Kidney (tissue), 22 donors: ENCODE measurements at places on chromosomes 2 and 18. TPM values are rescaled to one million over a fixed set of nuclear protein-coding genes. Genes with fewer than 3 reads are reported as not detected.

DNA sequence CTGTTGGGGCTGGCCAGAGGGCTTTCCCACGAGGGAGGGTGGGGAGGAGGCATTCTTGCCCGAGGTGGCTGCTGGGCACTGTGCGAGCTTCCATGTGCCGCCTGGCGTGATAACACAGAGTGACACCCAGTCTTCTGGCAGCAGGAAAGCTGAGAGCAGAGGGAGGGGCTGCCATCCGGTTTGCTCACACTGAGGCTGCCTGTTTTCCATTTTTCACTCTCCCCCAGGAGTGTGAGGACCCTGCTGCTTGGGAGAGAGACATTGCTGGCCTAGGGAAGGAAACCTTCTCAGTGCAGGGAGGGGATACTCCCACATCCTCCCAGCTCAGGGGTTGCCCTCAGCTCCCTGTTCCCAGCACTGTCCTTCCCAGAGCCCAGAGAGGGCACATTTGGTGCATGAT is 73.1 kb downstream of the INHBB start:
- DNase-seq: no peak

- DNase-seq: no peak
Observed at GRCh38 chr18:60401346-60401745, 28.8 kb upstream of the MC4R start.

DNA sequence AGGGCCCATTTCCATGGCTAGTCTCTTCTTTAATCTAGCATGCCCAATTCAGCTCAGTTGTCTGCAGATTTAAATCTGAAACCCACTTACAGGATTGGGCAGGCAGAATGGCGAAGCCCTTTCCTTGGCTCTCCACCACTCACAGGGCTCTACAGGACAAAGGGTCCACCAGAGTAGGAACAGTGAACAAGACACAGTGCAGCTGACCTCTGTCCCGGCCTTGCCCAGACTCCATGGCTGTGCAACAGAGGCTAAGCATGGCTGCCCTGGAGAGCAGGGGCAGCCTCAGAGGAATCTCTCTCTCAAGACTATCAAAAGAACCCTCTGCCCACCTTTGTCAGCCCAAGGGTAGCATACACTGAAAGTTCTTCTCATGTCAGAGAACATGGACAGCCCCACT is 9.7 kb upstream of the ATP6V1B1 start:
- peak; percentile 23 for DNase-seq

DNA sequence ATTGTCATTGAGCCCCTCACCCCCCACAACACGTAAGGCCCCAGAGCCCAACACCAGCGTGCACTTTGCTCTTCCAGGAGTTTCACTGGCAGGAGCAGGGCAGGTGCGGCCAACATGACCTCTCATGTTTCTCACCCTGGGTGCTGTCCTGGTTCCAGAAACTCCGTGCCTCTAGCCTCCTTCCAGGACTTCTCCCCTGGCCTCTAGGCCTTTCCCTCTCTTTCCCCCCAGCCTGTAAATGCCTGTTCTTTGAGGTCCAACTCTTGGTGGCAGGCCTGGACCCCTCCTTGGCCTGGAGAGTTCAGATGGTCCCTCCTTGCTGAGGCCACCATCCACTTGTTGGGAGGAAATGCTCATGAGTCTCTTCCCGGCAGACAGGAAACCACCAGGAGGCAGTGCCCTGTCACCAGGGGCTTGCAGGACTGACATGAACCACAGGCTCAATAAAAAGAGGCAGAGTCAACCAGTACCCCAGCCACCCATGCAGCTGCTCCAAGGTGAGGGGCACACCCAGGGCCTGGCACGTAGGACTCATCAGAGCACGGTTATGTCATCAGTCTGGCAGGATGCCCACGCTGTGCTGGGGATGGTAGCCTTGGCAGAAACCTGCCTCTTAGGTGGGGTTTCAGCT is 1.5 kb downstream of the MALL start:
- DNase-seq: no peak

GRCh38 chr2:117952228-117952627 is 61.6 kb downstream of the CCDC93 start:
- DNase-seq: no peak

FAM124B gene
- polyA plus RNA-seq: 0.90 TPM

MBOAT2 gene
- polyA plus RNA-seq: 15.9 TPM
